Gastrocnemius medialis (tissue), 4 donors: ENCODE measurements at places on chromosomes 6 and 20. TPM values are rescaled to one million over a fixed set of nuclear protein-coding genes. Genes with fewer than 3 reads are reported as not detected.

Gene KCNG1
- not detected for total RNA-seq

Gene LAMA2
- 73.8 TPM for total RNA-seq

Gene CDK19
- total RNA-seq = 5.6 TPM

Gene OVOL2
- total RNA-seq = not detected

Gene DAAM2
- 84.0 TPM for total RNA-seq

Gene NKAPL
- 1.5 TPM for total RNA-seq

Gene ROMO1
- 346 TPM for total RNA-seq

Gene MUC22
- 0.11 TPM for total RNA-seq

Gene NINL
- total RNA-seq = 1.1 TPM

Gene FOXP4
- 3.4 TPM for total RNA-seq

Gene SYCP2L
- 0.82 TPM for total RNA-seq

Gene UBR2
- total RNA-seq = 45.2 TPM

Gene ANKRD66
- total RNA-seq = not detected

Gene TRIM15
- 0.12 TPM for total RNA-seq

Gene KLHDC3
- total RNA-seq = 66.5 TPM

Gene GRIK2
- 0.40 TPM for total RNA-seq

Gene ECT2L
- total RNA-seq = not detected

Gene TBC1D32
- 0.07 TPM for total RNA-seq

Gene EYS
- 0.20 TPM for total RNA-seq

Gene PTCHD4
- not detected for total RNA-seq

Gene UBD
- total RNA-seq = not detected

Gene ZSCAN16
- total RNA-seq = 4.2 TPM

Gene PNPLA1
- not detected for total RNA-seq

Gene PSORS1C1
- total RNA-seq = not detected

Gene HSP90AB1
- total RNA-seq = 1,576 TPM

Gene CEP57L1
- 15.8 TPM for total RNA-seq

Gene OR2H1
- not detected for total RNA-seq

Gene BMP7
- total RNA-seq = not detected

Gene HLA-DQA1
- total RNA-seq = not detected

Gene GRM1
- total RNA-seq = not detected

Gene KHDC1L
- total RNA-seq = not detected

Gene SS18L1
- total RNA-seq = 31.8 TPM

Gene ZFP57
- total RNA-seq = 0.16 TPM

Gene DST
- 198 TPM for total RNA-seq

Gene GJA10
- not detected for total RNA-seq

Gene C20orf202
- total RNA-seq = 0.24 TPM

Gene POU5F1
- total RNA-seq = not detected
